ENCODE measurements at places on chromosomes 1 and 21.

GRCh38 chr1:223202376-223203033 is 59.5 kb upstream of the TLR5 start:
- DNase-seq: no peak

- no peak for DNase-seq
Measured at GRCh38 chr1:159920651-159921050, 4.7 kb downstream of the TAGLN2 start.

DNA sequence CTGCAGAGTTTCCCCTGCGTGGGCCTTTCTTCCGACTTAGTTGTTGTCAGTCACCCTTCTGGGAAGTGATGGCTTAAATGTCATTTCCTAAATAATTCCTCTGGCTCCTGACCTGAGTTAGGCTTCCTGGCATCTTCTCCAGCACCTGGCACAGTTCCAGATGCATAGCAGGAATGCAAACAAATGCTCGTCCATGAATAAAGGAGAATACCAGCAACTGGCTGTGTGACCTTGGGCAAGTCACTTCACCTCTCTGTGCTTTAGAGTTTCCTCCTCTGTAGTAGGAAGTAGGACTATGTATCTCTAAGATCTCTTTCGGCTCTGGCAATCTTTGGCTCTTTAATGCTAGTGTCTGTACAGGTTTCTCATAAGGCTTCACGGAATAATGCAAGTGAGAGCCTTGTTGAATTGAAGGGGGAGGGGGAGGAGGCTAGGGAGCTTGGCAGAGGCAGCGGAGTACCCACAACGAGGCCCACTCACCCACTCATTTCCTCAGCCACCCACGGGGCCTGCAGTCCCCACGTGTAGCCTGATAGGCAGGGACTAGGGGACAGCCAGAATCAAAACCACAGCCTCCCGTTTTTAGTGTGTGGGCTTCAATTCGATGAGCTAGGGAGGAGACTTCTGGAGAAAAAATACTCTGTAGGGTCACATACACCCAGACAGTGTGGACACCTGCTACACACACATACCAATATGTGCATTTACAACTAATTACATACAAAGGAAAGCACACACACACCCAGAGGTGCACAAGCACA is 48.1 kb downstream of the TENT5C start:
- no peak for DNase-seq

- no peak for DNase-seq
Measured at GRCh38 chr1:180211860-180212229, 18.2 kb upstream of the LHX4 start.

GRCh38 chr1:194338241-194338948 is 1152.0 kb upstream of the B3GALT2 start:
- DNase-seq: no peak

DNA sequence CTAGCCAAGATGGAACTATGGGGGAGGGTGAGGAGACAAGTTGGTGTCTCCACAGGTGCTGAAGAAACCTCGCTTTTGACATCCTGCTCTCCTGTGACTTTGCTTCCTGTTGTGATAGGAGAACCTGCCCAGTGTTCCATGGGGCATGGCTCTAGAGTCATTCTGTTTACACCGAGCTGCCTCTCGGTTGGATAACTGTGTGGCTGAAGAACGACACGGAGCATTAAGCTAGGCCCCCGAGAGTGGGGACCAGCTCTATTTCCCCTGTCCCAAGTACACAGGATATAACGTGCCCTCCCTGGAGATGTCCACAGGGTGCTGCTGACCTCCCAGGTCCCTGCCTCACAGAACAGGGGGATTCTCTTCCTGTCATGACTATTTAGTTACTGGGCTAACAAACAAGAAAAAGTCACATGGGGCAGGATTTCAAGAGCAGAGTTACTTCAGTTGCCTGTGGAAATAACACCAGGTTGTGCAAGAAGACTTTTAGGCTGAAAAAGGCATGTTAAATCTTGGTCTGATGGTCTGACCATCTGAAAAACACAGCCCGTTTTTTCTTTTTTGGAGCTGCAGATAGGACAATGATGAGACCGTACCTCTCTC is 29.4 kb upstream of the PPP2R5A start:
- DNase-seq: no peak

- DNase-seq: peak; percentile 80
Measured at GRCh38 chr1:229557913-229558414, 543 bp downstream of the ABCB10 start.

DNA sequence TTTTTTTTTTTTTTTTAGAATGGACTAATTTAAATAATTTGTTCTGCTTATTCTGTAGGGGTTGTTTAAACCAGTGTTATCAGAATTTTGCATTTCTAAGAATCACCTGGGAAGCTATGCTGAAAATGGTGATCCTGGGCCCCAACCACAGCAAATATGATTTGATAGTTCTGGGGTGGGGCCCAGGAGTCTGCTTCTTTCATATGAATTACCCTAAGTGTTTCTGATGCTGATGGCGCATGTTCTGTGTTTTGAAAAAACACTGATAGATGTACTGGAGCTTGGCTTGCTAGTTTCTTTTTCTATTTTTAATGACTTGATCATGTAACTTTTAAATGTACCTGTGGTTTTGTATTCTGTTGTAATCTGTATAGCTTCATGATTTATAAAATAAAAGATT is 89.3 kb downstream of the CDC14A start:
- no peak for DNase-seq

DNA sequence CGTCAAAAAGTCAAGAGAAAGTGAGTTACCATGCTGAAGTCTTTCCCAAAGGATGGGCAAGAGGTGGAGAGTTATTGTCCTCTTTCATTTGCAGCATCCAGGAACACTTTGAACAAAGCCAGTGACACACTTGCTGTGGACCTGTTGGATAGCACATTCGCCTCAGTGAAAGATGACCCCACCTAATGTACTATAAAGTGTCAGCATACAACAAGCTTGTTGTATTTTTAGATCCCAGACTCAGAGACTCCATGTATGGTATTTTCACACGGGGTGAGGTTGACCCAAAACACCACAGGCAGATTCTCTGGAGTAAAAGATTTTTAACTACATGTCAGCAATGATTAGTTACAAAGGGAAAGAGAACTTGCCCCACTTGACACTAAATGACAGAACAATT is 273.8 kb downstream of the PTBP2 start:
- DNase-seq: no peak

- DNase-seq: no peak
Measured at GRCh38 chr1:187568067-187568466, 739.3 kb downstream of the PLA2G4A start.

DNA sequence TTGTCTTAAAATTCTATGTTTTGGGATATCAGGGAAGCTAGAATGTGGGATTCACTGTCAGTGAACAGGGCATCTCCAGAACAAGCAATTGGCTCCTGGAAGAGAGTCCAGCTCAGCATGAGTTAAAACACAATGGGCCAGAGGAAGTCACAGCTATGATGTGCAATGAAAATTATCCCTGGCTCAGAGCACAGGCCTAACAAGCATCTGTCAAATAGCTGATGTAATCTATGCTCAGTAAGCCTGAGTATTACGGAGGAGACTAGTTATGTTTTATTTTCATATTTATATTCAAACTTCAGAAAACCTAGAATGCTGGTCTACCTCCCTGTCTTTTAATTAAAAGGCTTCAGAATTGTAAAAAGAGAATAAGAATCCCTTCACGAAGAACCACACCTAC is 41.6 kb downstream of the PARP1 start:
- DNase-seq: no peak

DNA sequence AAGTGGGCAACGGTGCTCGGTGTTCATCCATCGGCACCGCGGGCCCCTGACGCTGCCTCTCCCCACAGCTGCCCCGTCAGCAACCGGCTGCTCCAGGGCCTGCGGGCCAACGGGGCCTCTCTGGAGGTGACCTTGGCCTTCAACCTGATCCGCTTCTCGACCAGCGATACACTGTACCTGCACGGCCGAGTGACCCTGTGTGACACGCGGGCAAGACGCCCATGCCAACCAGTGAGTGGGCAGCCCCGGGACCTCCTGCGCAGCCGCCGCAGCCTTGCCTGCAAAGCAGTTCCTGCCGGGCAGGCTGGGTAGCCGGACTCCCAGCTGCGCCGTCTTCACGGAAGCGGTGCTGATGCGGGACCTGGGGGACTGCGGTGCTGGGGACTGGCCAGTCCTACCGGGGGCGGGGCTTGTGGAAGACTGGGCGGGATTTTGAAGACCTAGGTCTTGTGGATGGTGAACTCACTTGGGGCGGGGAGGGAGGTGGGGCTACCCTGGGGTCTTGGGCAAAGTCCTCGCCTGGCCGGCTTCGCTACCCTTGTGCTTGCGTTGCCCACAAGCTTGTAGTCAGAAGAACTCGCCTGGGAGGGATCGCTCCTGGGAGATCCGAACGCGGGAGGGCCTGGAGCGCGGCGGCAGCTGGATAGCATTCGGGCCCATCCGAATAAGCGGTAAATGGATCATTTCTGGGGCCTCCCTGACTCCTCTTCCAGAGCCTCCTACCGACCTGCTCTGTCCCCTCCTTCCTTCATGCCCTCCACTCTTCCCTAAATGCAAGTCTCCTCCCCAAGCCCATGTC is 8.8 kb upstream of the CEP85 start:
- DNase-seq: peak; percentile 98

- no peak for DNase-seq
Measured at GRCh38 chr1:110208916-110209645, 1.0 kb upstream of the KCNC4 start.

DNA sequence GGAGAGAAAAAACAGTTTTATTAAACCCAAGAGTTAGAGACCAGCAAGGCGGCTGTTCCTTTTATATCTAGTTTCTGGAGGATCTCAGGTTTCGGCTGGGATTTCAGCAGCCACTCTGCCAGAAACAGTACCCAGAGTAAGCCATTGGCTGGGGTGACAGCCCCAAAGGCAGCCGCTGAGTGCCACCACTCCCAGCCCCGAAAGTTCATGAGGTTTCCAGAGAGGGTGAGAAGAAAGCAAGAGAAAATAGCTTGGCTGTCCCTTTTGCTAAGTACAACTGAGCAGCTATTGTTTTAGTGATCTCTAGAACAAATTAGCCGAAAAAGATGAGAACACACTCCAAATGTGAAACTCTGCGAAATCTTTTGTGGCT is 1.2 kb downstream of the SH3BGR start:
- DNase-seq: no peak

DNA sequence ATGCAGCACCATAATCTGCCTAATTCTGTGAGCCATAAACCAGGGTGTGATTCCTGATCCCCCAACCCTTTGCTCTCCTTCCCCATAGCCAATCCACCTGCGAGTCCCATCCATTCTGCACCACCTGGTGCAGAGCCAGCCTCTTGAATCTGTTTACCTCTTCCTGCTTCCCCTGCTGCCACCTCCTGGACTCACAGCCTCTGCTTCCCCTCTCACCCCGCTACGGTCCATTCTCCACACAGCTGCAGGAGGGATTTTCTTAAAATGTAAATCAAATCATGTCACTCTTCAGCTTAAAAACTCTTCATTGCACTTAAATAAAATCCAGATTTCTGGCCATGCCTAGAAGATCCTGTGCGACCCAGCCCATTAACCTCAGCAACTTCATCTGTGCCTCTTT is 186.7 kb downstream of the FOXD2 start:
- DNase-seq: peak; percentile 73

GRCh38 chr1:21799730-21800129 is 12.3 kb upstream of the LDLRAD2 start:
- DNase-seq: no peak

DNA sequence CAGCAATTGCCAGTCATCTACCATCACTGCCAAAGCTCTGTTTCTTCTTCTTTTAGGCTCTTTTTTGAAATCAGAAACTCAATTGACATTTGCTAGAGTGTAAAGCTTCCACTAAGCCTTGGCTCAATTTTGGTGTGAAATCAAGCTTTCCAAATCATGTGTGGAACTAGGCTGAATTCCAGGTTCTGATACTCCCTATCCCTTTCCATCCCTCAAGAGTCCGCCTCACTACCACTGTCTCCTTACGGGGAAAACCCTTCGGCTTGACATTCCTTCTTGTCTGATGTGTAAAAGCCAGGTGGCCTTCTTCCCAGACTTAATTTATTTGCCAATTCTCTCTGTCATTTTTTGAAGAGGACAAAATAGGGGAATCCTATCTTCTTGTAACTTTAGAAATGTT is 47.2 kb upstream of the PRMT6 start:
- DNase-seq: no peak

- no peak for DNase-seq
Measured at GRCh38 chr1:53391296-53391695, 63.4 kb upstream of the LRP8 start.

GRCh38 chr1:19407494-19408096 is 77.7 kb downstream of the CAPZB start:
- no peak for DNase-seq

DNA sequence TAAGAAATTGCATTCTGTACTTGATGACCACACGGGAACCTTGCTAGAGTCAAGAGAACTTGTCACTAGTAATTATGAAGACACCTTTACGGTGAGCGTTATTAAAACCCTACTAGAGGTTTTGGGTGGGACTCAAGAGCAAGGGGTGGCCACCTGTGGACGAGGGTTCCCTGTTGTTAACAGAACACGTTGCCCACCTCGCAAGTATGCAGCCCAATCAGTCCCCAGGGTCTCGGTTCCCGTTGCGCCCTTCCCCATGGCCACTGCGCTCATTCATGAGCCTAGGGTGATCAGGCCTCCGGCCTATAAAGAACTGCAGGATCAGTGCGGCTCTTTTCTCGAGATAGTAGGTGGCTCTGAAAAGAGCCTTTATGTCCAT is 30.2 kb upstream of the RNF187 start:
- DNase-seq: no peak

DNA sequence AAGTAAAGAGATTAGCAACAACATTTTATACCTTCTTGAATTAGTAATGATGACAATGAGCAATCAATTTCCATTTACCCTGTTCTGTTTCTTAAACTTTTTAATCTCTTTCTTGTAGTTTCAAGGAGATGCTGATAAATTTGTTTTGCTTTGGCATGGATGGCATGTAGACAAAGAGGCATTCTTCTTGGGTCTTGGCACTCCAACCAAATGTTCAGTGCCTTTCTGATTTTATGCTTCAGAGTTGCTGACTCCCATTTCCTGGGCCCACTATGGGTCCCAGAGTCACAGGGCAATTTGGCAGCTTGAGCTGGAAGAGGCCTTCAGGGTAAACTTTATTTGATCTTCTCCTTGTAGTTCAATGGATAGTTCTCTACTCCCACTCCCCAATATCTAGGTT is 42.1 kb upstream of the OSBPL9 start:
- no peak for DNase-seq

- peak; percentile 43 for DNase-seq
Measured at GRCh38 chr1:114648503-114648902, 21.3 kb downstream of the DENND2C start.

GRCh38 chr1:24470592-24470991 is 32.0 kb upstream of the RCAN3 start:
- no peak for DNase-seq

GRCh38 chr1:229336345-229336744 is 6.5 kb downstream of the CCSAP start:
- DNase-seq: no peak

- DNase-seq: peak; percentile 12
Measured at GRCh38 chr1:116078699-116079223, 32.4 kb upstream of the MAB21L3 start.

- no peak for DNase-seq
Measured at GRCh38 chr1:202760589-202760988, 47.6 kb downstream of the KDM5B start.

DNA sequence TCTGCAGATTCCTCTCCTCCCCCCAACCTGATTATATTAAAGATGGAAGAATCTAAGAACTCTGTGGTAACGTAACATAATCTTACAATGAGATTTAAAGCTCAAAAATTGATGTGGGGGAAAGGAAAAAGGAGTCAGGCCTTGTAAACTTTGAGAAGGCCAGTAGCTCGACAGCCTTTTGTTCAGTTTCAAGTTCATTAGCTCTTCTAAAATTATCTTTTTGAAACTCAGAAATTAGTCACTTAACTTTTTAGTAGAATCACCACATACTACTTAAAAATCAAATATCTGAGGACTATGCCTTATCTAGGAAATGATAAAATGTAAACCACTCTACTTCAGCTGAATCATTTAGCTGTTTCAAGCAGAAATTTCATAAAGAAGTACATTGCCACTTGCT is 996.2 kb downstream of the AMY1C start:
- no peak for DNase-seq

Measured in H7 (cell line).